ENCODE measurements at places on chromosomes 7 and 10.

GRCh38 chr7:100854146-100854895 is 1.8 kb downstream of the SLC12A9 start:
- no peak for DNase-seq

GRCh38 chr7:27433581-27433980 is 191.0 kb downstream of the EVX1 start:
- no peak for DNase-seq

GRCh38 chr7:125644109-125644508 is 714.5 kb upstream of the POT1 start:
- no peak for DNase-seq

GRCh38 chr10:76244061-76244686 is 812.8 kb downstream of the LRMDA start:
- no peak for DNase-seq

GRCh38 chr10:124305131-124305530 is 113.6 kb downstream of the OAT start:
- DNase-seq = no peak

DNA sequence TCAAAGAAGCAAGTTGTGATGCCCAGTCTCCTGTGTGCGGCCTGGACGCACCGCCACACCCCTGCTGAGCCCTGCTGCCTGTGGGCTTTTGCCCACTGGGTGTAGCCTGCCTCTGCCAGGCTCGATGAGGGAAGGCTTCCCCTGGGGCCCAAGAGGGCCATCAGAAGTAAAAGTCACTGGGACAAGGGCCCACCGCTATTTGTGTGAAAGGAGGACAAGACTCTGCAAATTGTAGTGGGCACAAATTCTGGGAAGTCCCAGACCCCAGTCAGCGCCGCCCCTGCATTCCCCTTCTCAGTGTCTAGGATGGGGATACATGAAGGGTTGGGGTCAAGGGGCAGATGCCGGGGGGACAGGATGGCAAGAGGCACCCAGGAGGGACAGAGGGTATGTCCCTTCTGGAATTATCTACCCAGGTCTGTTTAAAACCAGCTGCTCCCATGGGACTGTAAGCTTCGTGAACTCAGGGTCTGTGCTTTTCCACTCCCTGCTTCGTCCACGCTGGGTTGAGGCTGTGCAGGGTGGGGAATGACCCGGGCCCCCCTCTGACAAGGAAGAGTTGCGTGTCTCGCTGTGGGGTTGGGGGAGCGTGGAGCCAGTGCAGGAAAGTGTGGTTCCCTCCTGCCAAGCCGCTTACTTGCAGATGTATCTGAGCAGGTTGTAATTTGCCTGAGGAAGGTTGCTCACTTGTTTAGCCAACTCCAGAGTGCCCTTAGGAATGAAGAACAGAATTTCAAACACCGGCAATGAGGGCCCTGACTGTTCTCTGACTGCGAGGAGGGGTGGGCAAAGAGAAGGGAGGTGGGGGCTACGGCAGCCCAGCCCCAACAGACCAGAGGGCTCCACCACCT is 147.2 kb downstream of the MAPK8 start:
- no peak for DNase-seq

Measured in activated gamma-delta T cell treated with Interleukin-2 at 50 U/mL for 16 hours (primary cell).